Activated CD4-positive, alpha-beta T cell treated with anti-CD3 and anti-CD28 coated beads, Interleukin-2, amount 50 U/mL, for 4 hours (primary cell): ENCODE measurements at places on chromosomes 4 and X.
A peak's percentile ranks its signal among the peaks of the same experiment; 100 is the strongest.

- DNase-seq, result no peak
These were observed 1.4 kb downstream of the MAMLD1 start for GRCh38 chrX:150364347-150365050.

GRCh38 chr4:44861756-44862155 lies 135.4 kb upstream of the GNPDA2 start:
- no peak for DNase-seq

DNA sequence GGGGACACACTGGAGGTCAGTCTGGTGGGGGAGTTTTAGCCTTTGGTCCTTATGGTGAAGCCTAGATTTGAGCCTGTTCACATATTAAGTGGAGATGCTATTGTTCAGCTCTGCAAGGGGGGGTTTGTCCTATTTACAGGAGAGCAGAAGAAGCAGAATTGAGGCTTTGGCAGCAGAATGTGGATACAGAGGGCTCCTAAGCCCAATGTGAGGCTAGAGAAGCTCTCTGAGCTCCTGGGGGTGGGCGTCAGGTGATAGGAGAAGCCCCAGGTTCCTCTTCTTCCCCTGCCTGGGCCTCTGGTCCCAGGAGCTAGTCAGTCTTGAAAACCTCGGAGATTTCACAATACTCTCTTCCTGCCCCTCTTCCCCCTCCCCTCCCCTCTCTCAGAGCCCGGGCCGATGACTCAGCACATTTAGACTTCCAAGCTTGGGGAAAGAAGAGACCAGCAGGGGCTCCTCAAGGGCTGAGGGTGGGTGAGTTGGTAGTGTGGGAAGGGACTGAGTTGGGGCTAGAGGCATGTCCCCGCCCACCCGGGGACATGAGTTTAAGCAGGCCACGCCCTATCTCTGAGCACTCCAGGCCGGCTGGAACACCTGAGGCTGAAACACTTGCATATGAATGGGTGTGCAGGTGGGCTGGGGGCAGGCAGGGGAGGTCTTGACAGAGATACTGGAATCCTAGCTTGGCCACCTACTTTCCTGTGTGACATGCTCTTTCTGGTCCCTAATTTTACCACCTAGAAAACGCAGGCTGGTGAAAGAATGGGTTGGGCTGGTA lies 3.4 kb downstream of the TFE3 start:
- DNase-seq, result peak; percentile 46

DNA sequence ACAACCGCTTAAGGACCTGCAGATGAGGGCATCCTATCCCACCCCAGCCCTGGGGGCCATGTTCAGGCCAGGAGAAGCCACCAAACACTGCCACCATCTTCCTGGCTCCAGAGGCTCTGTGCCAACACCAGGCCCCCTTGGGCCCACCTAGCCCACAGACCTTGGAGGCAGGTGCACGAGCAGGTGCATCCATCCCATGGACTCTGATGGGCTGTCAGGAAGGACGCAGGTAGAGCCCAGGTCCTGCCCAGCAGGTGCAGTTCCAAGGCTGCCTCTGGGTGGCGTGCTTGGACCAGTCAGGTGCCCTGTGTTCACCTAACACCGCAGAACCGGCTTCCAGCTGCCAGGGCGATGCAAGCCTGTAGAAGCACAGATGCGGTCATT lies 22.8 kb upstream of the PDE6B start:
- peak; percentile 33 for DNase-seq

GRCh38 chr4:3411676-3412075 lies 30.1 kb upstream of the HGFAC start:
- no peak for DNase-seq

GRCh38 chrX:23344238-23344903 lies 9.7 kb downstream of the PTCHD1 start:
- DNase-seq, result no peak

DNA sequence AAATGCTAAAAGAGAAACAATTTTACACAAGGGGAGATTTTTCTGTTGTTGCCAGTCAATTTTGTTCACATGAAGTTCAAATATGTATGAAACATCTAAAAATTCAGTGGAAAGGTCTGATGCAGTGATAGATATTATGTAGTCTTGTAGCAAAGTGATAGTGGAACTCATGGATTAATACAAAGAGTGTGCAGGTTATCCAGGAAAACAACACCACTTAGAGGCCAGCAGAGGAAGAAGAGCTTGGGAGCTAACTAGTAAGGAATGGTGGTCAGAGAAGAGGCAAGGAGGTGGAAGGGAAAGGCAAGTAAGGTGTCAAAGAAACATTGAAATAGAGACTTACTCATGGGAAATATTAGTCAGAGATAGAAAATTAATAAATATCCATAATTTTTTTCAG lies 395.6 kb downstream of the MAPK10 start:
- no peak for DNase-seq

DNA sequence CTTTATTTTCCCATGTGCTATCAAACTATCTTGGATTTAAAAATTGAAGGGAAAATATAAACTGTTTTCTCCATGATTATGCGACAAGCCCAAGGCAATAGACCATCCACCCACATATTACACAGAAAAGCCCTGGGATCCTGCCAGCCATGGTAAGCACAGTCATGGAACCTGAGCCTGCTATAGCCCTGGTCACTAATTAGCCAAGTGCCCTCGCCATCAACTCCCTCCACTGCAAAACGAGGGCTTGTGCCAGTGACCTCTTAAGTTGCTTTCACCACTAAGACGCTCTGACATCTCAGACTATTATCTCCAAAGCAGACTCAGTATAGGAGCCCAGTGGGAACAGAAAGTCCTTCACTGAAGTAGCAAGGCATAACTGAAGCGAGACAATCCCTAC lies 69.2 kb downstream of the NLGN4X start:
- DNase-seq, result no peak

GRCh38 chr4:169659716-169660670 lies 39.6 kb downstream of the CLCN3 start:
- peak; percentile 57 for DNase-seq

GRCh38 chr4:81712714-81713113 lies 241.0 kb upstream of the RASGEF1B start:
- DNase-seq, result no peak

DNA sequence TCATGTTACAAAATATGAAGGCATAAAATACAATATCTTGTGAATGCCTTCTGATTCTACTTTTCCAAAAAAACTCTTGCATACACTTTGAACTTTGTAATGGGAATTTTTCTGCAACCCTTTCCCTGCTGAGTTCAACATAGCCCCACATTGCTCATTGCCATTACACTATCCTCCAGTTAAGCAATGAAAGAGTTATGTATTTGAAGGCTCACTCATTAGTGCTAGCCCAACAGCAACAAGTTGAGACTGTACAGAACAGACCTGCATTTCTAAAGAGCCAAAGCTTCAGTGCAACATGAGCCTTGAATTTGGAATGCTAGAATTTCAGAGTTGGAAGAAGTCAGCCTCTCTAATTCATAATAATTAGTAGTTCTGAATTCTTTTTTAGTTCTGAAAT lies 44.4 kb upstream of the STAG2 start:
- no peak for DNase-seq

- DNase-seq, result no peak
These were observed 1534.6 kb upstream of the AGA start for GRCh38 chr4:178976861-178977260.

DNA sequence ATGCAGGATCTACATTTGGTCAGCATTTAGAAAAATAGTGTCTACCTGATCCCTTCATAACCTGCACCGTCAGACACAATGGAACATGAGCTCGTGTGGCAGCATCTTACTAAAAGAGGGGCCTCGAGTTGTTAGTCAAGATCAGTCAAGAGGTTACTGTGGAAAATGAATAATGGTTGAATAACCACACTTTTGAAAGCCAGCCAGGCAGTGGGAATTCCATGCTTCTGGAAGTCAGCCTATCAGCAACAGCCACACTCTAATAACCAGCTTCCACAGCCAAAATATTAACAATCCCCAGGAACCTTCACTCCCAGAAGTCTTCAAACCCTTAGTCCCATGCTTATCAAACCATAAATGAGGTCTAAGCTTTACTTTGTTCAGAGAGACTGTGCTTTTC lies 234.3 kb downstream of the HS3ST1 start:
- DNase-seq, result no peak

- DNase-seq, result no peak
These were observed 75.2 kb upstream of the ENPP6 start for GRCh38 chr4:184292877-184293276.

DNA sequence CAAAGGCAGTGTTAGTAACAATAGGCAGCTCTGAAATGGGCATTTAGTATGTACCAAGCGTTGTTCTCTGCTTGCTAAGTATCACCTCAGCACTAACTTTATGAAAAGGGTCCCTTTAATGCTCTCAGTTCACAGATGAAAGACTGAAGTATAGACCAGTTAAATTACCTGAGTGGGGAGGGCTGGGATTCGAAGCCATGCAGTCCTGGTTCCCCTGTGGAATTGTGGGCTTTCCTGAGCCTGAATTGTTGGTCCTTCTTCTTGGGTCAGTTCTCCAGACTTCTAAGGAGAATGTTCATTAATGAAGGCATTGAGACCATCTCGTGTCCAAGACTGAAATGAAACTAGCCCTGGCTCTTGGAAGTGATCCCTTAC lies 7.7 kb upstream of the PRDM8 start:
- DNase-seq, result no peak

DNA sequence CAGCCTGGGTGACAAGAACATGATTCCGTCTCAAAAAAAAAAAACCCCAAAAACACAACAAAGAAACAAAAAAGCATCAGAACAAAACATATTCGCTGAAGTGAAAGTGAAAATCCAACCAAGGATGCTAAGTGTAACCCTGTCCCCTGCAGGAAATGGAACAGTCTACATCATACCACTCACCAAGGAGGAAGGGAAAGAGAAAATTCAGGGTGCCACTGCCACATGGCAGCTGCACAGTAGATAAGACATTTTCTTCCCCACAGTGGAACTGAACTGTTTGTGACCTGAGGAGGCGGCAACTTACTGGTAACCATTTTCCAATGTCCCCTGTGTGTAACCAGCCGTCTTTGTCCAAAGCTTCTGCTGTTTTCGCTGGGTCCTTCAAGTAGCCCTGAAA lies 28.2 kb upstream of the CENPU start:
- peak; percentile 24 for DNase-seq
